ENCODE measurements at places on chromosomes 7 and 10.

- DNase-seq, result no peak
Observed at GRCh38 chr10:18196806-18197550, 56.8 kb downstream of the CACNB2 start.

DNA sequence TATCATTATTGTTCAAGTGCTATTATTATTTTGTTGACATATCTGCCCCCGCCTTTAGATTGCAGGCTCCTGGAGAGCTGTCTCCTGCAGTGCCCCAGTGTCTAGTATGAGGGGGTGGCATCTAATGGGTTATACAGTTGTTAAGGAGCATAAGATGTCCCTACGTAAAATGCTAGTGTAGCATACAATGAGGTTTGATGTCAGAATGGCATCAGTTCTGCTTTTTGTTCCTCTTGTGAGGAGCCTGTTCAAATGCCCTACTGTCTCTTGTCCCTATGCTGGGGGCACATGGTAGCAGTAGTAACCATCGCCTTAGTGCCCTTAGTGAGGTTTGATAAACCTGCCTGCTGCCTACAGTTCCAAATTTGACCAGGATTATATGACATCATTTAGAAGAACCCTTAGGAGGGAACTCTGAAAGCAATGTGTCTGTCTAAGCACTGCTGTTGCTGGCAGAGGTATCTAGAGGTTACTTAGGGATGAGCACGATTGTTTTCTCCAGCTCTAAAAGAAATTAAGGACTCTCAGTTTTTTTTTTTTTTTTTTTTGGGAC is 9.7 kb downstream of the CREM start:
- DNase-seq, result no peak

DNA sequence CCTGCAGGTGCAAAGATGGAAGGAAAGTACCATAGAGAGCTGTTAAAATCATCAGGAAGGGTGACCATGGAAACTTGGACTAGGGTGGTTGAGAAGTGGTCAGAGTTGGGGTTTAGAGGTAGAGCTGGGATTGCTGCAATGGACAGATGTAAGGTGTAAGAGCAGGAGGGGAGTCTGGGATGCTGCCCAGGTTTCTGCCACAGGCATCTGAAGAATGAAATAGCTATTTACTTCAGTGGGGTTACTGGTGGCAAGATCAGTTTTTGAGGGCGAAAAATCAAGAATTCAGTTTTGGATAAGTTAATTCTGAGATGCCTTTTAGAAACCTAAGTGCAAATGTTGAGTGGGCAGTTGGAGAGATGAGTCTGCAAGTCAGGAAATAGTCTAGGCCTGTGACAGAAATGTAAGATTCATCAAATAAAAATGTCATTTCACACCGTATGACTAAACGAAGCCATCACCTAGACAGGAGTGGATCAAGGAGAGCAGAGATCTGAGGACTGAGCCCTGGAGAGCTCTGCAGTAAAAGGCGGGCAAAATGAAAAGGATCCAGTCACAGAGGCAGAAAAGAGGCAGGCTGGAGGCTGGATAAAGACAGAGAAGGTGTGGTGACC is 22.7 kb upstream of the TOMM7 start:
- DNase-seq, result no peak

DNA sequence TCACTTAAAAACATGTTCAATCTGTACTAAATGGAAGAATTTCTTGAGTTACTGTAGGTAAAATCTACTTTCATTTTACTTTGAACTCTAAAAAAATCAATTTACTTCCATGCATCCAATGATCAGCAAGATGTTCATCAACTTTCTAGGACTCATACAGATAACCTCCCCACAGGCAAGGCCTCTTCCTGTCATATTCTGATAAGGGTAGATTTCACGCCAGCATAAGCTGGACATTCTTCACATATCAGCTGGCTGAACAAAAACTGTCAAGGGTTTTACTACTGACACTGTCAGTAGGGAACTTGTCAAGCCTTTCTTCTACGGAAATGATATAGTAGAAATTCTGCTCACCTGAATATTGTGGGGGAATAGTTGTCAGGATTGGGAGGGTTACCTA is 244.9 kb downstream of the THSD7A start:
- DNase-seq, result no peak

DNA sequence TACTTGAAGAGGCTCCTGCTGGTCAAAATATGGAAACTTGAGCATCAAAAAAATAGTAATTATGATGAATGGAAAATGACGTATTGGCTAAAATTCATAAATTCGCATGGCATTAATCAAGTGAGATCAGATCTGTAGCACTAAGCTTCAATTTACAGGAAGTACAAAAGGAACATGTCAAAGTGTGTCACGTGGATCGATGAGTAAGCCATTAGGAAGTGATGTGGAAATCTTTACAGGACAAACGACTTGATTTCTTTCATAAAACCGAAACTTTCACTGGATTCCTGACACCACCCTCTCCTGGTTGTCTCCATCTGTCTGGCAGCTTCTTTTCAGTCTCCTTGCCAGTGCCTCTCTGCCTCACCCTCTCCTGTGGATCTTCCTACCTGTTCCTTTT is 25.8 kb downstream of the AKR1C8 start:
- DNase-seq, result no peak

GRCh38 chr7:96578606-96579005 is 131.0 kb downstream of the SEM1 start:
- no peak for DNase-seq

- no peak for DNase-seq
Observed at GRCh38 chr10:3820255-3820654, 35.2 kb upstream of the KLF6 start.

DNA sequence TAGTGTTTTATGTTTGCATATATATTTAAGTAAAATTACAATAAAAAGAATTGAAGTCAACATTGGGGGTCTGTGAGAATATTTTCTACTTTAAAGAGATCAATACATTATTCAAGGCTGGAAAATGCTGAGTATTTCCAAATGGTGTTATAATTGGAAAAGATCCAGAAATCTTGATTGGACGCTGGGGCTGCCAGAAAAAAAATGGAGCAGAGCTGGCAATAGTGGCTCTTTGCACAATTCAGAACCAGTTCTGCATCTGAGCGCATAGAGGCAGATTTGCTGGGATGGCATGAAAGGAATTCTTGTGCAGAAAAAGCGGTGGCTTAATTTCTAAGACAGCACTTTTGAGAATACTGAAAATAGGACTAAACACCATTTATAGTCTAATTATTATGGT is 10.8 kb upstream of the VWC2 start:
- no peak for DNase-seq

DNA sequence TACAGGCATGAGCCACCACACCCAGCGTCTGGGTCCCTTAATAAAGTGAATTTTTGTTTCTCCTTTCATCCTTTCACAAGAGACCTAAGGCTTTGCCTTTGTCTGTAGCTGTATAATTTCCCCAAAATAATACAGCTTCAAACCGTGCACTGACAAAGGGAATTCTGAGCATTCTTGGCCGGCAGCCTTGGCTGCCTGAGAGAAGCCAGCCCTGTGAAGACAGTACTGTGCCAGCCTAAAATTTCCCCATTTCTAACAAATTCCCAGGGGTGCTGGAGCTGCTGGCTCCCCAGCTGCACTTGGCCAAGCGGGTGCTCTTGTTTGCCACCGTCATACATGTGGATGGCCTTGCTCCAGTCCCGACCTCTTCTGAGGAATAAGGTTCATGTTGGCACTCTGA is 106.2 kb downstream of the ZMYND11 start:
- no peak for DNase-seq

- no peak for DNase-seq
Observed at GRCh38 chr10:61547297-61547696, 94.1 kb upstream of the TMEM26 start.

DNA sequence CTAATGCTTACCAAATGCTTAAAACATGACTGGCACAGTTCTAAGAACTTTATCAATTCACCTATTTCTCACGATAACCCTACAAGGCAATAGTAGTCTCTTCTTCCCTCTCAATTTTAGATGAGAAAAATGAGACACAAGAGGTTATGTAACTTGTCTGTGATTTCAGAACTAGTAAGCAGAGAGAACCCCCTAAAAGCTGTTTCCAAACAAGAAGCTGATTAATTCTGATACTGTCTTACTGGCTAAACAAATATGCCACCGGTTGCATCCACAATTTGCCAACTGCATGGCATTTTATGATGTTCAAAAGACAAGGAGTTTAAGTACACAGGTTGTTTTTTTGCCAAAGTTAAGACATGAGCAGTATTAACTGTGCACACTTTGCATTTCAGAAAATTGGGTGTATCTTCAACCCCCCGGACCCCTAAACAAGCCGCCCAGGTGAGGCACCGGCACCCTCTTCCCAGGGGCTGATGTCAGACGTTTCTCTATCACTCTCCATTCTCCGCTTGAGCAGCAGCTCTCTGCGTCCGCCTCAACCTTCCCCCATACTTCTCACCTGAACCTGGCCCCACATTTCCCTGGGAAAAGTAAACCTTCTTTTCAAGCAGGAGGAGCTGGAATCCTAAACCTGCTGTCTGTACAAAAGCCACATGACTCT is 21.7 kb downstream of the RSU1 start:
- no peak for DNase-seq

DNA sequence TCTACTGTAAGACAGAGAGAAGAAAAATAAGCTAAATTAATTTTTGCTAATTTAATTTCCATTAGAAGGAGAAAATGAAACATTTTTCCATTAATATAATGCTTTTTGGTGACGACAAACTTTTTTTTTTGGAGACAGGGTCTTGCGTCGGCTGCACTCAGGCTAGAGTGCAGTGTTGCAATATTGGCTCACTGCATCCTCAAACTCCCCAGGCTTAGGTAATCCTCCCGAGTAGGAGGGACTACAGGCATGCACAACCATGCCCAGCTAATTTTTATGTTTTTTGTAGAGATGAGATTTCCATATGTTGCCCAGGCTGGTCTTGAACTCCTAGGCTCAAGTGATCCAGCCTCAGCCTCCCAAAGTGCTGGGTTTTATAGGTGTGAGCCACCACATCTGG is 229.8 kb upstream of the LRRN3 start:
- no peak for DNase-seq

DNA sequence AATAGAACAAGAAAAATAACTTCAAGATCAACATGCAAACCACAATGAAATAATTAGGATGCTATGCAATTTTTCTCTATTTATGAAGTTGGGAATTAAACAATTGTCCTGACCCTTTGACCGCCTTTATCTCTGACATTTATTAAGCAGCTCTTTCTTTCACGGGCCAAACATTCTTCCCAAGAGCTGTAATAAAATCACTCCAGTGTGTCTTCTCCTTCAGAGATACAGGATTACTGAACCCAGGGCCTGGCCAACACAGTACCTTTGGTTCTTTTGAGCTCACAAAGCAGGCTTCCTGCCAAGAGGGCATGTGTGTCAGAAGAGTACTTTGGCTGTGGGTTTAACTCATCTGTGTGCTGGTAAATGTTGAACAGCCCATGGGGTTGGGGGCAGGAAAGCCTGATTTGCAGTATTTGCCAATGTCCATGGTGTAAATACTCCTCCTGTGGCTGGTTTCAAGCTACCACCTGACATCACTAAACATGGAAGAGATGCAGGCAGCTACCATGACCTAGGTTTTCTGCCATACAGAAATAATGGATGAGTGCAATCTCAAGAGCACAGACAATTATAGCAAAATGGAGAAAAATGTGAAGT is 121.7 kb downstream of the FANK1 start:
- no peak for DNase-seq

DNA sequence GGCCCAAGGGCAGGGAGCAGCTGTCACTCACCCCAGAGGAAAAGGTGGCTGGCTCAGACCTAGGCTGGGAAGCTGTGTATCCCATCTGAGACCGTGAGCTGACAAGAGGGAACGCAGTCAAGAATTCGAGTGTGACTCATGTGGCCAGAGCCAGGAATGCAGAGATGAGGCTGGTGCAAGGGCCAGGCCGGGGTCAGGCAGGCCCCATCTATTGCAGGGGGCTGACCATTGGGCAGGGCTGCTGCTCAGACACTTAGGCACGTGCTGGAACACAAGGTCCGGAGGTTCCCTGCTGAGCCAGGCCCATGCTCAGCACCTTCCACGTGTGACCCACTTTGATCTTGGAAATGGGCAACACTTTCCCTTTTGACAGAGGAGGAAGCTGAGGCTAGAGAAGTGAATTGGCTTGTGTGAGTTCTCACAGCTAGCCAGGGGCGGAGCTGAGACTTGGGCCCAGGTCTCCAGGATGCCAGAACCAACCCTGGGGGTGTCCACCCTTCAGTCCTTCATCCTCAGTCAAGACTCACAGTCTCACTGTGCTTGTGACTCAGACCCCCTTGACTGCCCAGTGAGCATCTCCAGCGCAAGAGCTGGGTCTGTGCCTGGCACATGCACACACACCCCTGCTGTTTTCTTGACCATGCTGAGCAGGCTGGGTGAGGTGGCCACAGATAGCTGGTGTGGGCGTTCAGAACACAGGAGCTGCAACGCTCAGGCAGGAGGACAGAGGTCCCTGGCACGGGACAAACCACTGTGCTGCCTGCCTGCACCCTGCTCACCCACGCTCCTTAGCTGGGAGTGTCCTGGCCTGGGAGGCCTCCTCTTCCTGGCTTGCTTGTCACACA is 47.6 kb upstream of the PPIF start:
- DNase-seq, result no peak

DNA sequence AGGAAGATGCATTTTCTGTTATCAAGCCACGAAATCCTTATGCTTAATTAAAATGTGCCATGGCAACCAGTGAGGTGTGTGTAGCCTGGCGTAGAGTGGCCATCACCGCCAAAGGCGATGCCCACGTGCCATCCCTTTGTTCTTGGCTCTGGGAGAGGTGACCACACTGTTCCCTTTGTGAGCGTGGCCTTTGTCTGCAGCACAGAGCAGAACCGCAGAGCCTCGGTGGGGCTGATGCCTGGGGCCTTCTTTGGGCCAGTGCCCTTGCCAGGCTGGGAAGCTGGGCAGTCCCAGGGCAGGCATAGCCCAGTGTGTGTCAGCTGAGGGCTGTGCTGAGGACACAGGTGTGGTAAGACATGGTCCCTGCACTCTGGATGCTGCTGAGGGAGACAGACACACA is 48.3 kb downstream of the BUB3 start:
- DNase-seq, result no peak

- no peak for DNase-seq
Observed at GRCh38 chr10:87794285-87794684, 23.7 kb downstream of the ATAD1 start.

- no peak for DNase-seq
Observed at GRCh38 chr7:66731986-66732385, 8.5 kb upstream of the RABGEF1 start.

- no peak for DNase-seq
Observed at GRCh38 chr7:155287284-155287935, 10.3 kb upstream of the INSIG1 start.

- peak; percentile 68 for DNase-seq
Observed at GRCh38 chr7:101815826-101816594, 1.4 kb upstream of the CUX1 start.

GRCh38 chr7:17844514-17845196 is 95.6 kb downstream of the SNX13 start:
- DNase-seq, result no peak

- no peak for DNase-seq
Observed at GRCh38 chr7:134932707-134933370, 53.5 kb upstream of the AGBL3 start.

DNA sequence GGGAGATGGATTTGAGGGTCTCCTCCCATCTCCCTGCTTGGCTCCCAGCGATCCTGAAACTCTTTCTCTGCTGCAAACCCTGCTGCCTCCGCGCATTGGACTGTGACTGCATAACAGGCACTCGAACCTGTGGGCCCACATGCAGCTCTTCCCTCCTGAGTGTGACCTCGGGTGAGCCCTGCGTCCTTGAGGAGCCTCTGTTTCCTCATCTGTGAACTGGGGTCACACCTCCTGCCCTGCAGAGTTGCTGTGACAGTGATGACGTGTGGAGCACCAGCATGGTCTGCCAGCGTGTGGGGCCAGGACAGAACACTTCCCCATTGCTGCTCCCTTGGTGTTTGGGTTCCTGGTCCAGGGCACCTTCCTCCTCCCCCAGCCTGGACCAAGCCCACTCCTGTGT is 46.9 kb upstream of the PSMG3 start:
- no peak for DNase-seq
